NCI-H1694 treated with DMSO at 0.1 percent for 48 hours (cell line): ENCODE measurements at places on chromosomes 11 and 22.

- DNase-seq, result no peak
Observed at GRCh38 chr22:38040953-38041759, 16.0 kb upstream of the PICK1 start.

- DNase-seq, result no peak
Observed at GRCh38 chr11:92384802-92385201, 160.2 kb downstream of the FAT3 start.

- no peak for DNase-seq
Observed at GRCh38 chr11:116925050-116925449, 87.6 kb upstream of the APOA1 start.

DNA sequence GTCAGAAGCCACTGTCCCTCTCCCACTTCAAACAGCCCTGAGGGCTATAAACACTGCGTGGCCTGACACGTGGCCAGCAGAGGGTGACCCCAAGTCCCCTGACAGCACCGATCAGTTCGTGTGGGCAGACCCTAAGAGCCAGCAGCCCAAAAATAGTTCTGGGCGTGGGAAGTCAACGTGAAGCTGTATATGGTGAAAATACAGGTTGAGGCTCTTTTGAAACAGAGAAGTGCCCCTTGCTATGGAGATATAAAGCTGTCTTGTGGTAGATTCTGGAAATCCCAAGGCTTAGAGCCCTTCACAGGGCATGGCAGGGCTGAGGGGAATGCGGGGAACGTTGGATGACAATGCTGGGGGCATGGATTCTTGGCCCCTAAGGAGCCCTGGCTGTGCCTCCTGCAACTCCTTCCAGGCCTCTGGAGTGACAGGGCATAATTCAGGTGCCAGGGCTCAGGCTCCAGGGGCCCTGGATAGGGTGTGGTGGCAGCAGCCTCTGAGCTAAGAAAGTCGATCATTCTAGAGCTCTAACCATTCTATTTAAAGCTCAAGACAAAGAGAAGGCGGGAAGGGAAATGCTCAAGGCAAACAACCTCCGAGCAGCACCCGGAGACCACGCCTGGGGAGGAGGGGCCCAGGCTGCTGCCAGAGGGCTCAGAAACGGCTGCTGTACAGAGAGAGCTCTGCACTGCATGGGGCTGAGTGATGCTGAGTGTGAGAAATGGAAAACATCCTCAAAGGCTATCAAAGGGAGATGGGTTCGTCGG lies 60.4 kb upstream of the CD5 start:
- DNase-seq, result peak; percentile 27

DNA sequence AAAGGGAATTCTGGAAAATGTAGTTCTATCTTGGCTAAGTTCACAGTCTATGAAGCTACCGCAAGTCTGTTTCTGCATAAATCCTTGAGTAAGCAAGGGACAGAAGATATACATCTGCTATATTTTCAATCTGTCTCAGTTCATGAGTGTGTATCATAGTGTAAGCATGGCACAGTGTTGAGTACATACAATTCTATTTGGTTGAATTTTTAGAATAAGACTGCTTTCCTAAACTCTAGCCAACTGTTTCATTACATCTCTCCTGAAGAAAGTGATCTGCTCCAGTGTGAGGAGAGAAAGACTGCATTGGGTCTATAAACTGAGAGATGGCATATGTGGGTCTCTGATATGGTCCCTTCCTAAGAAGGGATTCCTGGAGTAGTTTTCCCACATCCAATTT lies 2.6 kb upstream of the CCDC81 start:
- DNase-seq, result no peak

DNA sequence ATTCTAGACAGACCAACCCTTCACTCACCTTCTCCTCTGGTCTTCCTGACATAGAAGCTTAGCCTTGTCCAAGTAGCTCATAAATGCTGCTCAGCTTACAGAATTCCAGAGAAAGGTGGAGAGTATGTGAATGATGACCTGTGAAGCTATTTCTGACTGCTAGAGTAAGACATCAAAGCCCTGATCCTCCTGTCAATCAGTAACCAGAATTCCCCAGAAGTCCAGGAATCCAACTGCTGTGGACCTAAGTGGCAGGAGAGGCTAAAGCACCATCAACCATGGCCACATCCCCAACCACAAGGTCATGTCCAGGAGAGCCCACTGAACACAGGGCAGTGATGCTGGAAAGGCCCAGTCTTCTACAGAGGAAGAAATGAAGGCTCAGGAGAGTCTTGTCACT lies 2.6 kb downstream of the OR51G2 start:
- DNase-seq, result no peak

GRCh38 chr22:37552524-37553163 lies 7.6 kb upstream of the CDC42EP1 start:
- no peak for DNase-seq

DNA sequence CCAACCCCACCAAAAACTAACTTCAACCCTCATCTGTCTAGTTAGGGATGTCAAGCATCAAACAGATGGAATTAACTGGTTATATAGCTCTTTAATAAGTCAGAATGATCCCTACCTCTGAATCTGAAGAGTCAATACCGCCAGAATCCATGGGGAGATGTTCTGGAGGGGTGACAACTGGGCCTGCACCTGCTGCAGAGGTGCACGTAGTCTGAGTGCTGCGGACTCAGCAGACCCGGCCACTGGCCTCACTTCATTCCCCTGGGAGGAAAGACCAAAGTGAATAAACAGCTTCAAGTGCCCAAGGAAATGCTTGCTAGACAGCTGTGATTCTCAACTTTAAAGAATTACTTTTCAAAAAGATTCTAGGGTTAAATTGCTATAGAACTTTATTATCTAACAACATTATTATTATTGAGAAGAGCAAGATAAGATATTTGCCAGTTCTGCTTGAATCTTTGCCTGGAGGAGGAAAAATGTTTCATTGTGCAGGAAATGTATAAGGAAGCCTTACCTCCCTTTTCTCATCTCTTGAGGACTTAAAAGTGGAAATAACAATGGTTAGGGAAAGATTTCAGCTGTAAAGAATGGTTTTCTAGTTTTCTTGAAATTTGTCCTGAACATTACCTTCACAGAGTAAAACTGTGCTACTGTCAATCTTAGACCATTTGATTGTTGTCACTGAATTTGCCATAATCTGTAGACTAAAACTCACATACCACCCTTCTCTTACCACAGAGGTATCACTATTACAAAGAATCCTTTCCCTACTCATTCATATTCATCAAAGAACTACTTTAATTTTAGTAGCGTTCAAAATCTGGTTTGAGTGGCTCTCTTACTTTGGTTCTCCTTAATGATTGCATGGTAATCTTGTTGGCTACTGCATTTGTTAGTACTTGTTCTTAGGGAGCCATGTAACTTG lies 4.2 kb downstream of the XBP1 start:
- DNase-seq, result no peak
